ENCODE measurements at places on chromosomes 11 and 22. TPM values are rescaled to one million over a fixed set of nuclear protein-coding genes. Genes with fewer than 3 reads are reported as not detected.

- DNase-seq = no peak
Observed at GRCh38 chr11:5307256-5308019, 5.7 kb upstream of the OR51B4 start.

The OLFML1 gene
- 19.0 TPM for total RNA-seq

The KREMEN1 gene
- 5.7 TPM for total RNA-seq

DNA sequence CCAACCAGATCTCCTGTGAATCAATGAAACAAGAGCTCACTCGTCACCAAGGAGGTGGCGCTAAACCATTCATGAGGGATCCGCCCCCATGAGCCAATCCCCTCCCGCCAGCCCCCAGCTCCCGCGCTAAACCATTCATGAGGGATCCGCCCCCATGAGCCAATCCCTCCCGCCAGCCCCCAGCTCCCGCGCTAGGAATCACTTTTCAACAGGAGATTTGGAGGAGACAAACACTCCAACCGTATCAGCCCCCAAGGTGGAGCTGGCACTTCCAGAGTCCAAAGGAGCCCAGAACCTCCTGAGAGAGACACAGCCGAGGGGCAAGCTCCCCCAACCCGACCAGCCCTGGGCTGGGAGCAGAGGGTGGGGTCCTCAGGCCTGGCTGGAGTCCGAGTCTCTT is 40.9 kb upstream of the PRR5 start:
- DNase-seq = no peak

DNA sequence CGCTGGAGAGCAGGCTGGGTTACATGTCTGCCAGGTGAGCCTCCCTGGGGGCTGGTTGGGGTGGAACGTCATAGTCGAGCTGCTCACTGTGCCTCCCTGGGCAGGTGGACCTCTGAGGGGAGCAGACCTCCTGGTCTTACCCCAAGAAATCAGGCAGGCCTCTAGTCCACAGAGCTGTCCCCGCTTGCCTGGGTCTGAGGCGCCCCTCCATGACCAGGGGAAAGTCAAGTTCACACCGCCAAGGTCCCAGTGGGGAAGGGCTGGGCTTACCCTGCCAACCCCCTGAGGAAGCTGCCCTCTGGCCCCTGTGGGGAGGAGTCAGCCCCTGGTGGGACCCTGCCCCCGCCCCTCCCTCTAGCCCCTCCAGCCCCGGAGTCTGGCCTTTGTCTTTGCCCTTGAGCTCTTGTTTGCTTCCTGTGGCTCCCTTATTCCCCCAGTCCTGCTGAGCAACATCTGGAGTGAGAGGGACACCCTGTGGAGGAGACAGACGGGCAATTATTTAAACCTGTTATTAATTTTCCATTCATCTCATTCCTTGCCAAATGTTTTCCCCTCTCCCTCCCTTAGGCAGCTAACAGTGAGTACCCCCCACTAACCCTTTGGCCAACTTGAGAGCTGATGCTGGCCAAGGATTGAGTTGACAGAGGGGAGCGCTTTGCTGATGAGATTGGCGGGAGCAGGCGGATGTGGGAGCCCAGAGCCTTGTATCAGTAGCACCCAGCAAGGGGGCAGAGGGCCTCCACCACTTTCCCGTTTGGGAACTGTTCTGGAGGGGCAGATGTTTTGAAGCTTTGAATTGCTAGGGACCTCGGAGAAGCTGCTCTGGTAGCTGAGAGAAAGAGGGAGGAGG is 83.4 kb downstream of the CEP164 start:
- peak; percentile 44 for DNase-seq

The CDC42EP1 gene
- 4.8 TPM for total RNA-seq
